Thymus (tissue), 14 donors: ENCODE measurements at places on chromosomes 5 and 9.

DNA sequence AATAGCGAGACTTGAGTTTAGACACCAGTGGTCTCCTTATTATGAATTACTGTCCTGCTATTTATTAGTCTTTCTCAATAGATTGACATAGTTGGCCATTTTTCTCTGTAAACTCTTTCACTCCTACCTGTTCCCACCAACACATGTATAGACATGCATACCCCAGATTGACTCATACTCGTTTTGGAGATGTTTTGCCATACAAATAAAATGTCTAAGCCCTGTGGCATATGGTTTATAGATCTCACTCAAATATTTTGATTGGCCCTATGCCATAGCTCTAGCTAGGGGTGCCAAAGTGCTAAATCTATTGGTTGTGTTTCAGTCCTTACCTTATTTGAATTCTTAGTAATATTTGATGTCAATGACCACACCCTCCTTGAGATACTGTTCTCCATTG, 42.3 kb downstream of the CAMK4 start:
- DNase-seq: no peak

DNA sequence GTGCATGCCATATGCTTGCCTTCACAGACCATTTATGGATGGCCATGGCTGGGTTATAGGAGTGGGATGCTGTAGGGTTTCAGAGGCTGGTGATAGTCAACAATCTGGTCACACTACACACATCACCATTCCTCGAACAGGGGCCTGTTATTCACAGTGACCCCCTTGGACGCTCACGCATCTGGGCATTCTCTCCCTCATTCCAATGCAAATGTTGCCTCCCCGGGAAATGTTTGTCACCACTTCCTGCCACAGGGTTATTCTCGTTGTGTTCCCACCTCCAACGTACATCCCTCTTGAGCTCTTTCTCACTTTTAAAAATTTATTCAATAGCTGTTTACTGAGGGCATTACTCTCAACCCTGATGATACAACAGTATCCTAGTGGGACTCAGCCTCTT, 135.4 kb downstream of the SCAMP1 start:
- no peak for DNase-seq

DNA sequence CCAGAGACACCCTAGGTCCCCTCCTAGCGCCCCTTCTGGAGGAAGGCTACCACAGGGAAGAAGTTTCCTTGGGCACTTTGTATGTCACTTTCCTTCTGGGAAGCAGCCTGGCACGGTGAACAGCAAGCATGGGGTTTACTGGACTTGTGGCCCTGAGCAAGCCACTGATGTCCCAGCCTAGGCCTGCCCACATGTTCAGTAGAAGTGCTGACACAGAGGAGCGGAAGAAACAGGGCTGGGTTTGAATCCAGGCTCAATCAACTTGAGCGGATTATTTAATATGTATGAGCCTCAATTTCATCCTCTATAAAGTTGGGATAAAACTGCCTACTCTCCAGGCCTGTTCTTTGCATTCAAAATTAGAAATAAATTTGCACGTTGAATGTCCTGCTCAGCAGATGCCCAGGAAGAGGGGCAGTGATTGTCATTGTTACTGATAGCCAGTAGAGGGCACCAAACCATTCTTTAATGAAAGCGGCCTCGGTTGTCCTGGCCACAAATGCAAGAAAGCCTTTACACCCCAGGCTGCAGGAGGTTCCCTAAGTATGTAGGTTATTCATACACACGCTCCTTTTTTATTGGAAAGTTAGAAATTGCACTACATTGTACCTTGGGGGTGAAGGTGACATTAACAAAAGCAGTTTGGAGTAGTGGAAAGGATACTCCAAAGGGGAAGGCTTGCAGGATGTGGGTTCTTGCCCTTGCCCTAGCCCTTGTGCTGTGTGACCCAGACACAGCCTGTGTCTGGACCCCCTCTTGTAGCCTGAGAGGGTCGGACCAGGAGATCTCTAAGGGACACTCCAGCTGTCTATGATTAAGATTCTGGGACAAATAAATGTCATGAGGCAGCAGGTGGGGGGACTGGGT, 13.4 kb upstream of the XPA start:
- peak; percentile 19 for DNase-seq

DNA sequence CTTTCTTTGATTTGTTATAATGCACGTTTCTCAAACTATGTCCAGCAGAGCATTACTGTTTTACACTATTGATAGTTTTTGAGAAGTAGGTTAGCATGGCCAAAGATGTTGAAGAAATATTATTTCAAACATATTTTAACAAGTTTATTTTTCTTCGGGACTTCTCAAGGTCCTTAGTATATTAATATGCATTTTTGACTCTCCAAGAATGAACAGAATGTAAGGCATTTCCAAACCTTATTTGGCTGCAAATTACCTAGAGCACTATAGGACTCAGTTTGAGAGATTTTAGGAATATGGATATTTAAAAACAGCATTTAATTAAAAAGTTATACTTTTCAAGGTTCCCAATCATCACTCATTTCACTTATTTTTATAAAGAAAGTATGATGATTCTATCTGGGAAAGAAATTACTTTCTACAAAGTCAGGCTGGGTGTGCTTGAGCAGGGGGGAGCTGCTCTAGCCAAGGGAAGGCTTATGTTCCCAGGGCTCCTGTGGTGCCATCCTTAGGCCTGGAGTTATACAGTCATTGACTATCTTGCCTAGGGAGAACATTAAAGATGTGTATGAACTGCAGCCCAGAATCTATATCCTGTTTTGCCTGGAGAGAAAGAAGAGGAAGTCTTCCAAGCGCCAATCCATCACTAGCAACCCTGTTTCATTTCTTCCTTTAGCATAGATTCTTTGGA, 27.6 kb upstream of the NREP start:
- no peak for DNase-seq

GRCh38 chr5:157165668-157166067, 396 bp downstream of the GARIN3 start:
- DNase-seq: no peak

DNA sequence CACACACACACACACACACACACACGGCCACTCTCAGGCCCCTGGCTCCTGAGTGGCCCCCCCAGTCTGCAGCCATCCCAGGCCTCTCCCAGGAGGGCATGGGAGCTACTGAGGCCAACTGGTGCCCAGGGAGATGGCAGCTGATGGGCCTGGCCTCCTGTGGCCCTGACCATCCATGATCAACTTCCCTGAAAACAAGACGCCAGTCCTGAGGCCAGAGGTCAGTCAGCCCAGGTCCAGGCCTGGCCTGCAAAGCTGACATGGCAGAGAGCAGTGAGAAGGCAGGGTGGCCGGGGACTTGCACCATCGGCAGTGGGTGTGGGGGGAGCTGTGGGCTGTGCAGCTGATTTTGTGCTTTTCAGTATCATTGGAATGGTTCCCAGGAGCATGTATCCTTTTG, 47.0 kb downstream of the SARDH start:
- no peak for DNase-seq

- DNase-seq: no peak
Observed at GRCh38 chr5:171520300-171521174, 101.1 kb downstream of the FGF18 start.

DNA sequence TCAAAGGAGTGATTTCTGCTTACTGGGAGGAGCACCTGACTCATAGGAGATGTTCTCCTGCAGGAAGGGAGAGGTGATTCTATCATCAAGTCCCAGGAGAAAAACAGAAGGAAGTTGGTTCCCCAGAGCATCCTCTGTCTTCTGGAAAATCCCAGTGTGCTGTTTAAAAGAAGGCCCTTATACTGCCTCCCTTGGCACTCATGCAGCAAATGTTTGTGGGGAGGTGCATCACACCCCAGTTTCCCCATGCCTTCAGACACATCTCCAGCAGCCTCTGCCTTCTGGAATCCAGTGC, 63.1 kb downstream of the PPARGC1B start:
- DNase-seq: no peak

DNA sequence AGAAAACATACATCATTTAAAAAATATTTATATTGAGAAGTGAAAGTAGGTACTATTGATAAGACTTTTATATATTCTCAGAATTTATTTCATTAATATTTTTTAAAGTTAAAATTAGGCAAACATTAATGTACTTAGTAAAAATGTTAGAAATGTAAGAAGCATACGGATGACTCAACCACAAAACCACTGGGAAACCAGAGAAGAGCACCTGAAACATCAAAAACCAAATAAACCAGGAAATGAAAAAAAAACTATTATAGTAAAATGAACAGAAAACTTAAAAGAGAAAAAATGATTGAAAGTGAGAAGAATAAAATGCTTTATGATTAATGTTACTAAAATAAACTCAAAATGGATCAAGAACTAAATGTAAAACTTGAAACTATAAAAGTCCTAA, 233.2 kb upstream of the DAB2 start:
- DNase-seq: no peak

- DNase-seq: peak; percentile 9
Observed at GRCh38 chr5:138573949-138574670, 1.1 kb downstream of the HSPA9 start.

- DNase-seq: no peak
Observed at GRCh38 chr5:57313716-57314115, 139.9 kb downstream of the GPBP1 start.

- no peak for DNase-seq
Observed at GRCh38 chr5:1875843-1876659, 6.7 kb downstream of the IRX4 start.

DNA sequence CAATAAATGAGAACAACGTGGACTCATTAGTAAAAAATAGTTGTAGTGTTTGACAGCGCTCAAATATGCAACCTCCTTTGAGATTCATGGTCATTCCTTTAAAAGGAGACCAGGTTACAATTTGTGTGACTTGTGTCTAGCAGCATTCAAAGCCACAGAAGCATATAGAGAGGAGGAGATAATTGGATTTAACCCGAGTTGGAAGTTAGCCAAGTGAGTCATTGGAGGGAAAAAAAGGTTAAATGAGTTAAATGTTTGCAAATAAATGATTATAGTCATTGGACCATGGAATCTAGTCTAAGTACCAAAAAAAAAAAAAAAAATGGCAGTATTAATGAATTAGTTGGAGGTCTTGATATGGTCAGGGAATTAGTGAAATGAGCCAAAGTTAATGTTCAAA, 90.9 kb downstream of the ITGA1 start:
- DNase-seq: no peak

DNA sequence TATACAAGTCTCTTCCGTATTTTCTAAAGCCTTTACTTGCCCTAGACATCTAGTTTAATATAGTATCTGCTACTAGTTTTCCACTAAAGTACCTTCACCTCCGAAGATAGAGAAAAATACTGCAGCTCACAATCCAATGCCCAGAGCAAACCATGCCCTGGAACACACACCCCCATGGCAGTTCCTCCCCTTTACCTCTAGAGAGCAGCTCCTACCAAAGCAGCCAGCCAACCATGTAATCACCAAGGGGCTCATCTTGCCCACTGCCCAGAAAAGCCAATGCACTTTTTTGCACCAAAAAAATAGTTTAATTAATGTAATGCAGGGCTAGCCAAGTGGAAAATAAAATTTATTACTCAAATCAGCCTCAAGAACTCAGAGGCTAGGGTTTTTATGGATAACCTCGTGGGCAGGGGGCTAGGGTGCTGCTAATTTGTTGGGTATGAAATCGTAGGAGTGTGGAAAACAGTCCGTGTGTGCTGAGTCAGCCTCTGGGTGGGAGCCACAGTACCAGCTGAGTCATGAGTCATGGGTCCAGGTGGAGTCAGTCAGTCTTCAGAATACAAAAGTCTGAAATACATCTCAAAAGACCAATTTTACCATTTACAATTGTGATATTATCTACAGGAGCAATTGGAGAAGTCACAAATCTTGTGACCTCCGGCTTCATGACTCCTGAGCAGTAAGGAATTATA, 120.1 kb upstream of the ACO1 start:
- DNase-seq: no peak

DNA sequence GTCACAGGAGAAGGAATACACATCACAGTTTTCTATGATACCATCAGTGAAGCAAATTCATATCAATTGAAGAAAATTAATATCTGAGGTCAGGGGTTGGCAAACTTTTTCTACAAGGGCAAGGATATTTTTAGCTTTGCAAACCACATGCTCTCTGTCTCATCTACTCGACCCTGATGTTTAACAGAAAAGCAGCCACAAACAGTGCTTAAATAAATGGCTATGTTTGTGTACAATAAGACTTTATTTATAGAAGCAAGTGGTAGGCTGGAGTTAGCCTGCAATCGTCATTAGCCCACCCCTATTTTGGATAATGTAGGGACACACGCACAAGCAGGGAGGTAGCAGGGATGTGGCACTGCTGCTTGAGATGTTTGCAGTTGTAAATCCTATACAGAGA, 251.4 kb downstream of the CETN3 start:
- DNase-seq: no peak

DNA sequence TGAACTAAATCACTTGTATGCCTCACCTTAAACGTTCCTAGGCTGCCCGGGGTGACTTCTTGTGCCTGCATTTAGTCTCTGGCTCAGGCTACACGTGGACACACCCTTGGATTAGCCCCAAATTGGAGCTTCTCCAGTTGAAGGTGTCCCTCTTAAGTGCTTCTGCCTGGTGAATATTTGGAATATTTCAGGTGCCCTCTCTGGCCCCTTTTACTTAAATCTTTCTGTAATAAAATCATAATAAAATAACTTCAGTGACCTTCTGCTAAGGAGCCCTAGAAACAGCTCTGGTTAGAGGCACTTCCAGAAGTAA, 74.3 kb upstream of the KLF9 start:
- no peak for DNase-seq

GRCh38 chr5:135192351-135192750, 158.3 kb upstream of the PITX1 start:
- no peak for DNase-seq
